ENCODE measurements at places on chromosomes 7 and 10.

DNA sequence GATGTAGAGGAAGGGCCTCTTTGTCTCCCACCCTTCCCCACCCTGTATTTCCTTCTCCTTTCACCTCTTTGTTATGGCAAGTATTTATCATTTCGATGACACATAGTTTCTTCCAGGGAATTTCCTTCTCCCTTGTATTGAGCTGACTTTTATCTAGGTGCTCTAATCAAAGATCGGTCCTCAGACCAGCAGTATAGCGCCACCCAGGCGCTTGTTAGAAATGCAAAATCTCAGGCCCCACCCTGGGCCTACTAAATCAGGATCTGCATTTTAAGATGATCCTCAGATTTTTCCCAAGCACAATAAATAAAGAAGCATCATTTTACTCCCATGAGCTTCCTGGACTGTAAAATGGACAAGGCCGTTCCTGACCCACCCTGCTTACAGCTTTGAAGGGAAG, 12.0 kb upstream of the GOT1 start:
- DNase-seq: no peak

- no peak for DNase-seq
These were observed 311.1 kb downstream of the HPSE2 start for GRCh38 chr10:98924526-98924925.

DNA sequence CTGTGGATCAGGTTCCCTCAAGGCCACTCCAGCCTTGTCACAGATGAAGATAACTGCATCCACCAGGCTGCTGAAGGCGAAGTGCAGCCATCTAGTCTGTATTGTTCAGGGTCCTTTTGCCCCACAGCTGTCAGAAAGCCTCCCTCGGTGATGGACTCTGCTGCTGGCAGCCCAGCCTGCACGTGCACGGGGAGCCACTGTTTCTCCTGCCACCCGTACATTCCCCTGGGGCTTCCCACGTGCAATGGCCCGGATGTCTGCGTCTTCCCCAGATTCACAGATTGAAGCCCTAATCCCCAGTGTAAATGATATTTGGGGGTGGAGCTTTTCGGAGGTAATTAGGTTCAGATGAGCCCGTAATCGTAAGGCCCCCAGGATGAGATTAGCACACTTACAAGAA, 46.6 kb upstream of the VIPR2 start:
- DNase-seq: no peak

DNA sequence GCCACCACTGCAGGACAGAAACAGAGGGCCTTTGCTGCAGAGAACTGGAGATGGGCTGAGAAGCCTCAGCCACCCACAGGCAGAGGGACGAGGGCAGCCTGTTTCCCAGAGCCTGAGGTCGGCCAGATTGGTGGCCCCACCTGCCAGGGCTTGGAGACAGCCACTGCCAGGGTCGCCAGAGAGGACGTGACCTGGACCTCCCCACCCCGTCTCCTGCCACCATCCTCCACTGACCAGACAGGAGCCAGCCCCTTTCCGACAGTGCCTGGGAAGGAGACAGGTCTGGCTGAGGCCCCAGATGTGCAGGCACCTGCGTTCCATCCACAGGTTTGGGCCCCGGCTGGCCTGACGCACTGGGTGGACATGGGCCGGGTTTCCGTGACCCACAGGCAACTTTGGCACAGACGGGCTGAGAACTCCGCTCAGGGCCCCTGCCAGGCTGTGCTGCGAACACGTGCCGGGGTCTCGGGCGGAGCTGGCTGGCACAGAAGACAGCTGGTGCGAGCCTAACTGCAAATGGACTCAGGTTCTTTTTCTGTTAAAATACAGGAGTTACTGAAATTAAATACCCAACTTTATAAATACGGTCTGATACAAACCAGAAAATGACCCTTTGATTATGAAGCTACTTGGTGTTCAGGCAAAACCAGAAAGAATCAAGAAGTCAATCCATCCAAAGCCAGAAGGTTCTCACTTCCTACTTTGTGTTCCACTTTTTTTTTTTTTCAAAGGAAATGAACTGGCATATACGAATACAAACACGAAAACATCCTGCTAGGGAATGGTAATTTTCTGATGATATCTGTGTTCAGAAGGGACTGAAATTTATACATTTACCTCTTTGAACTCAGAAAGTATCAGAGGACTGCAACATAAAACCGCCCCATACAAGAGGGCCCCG, 6.9 kb downstream of the COX19 start:
- no peak for DNase-seq

DNA sequence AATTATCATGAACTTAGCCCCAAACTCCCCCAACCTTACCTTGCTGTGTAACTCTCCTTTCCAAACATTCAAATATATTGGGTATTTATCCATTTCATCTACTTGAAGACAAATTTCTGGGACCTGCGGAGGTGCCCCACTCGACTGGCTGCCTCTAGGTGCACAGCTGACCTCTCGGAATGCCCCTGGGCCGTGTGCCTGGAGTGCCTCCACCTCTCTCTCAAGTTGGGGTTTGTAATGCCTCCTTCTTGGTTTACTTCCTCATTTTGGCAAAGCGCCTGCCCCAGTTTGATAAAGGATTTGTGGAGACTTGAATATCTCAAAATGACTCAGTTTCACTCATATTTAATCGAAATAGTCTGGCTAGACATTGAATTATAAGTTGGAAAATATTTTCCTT, 16.6 kb downstream of the ZNF777 start:
- DNase-seq: no peak

- DNase-seq: no peak
These were observed 222.8 kb downstream of the THSD7A start for GRCh38 chr7:11609096-11609670.

- DNase-seq: no peak
These were observed 429.7 kb downstream of the EXOC4 start for GRCh38 chr7:133682364-133683181.

All from NCI-H748 treated with DMSO at 0.1 percent for 48 hours (cell line).